ENCODE measurements at places on chromosomes 4 and X. TPM values are rescaled to one million over a fixed set of nuclear protein-coding genes. Genes with fewer than 3 reads are reported as not detected.

GRCh38 chrX:136880003-136880451 lies 498 bp downstream of the RBMX start:
- H3K4me3 ChIP-seq: peak overlapping the region; percentile 90
- no peaks in the 10 kb centered on the region for H3K27me3 ChIP-seq
- peak overlapping the region; percentile 94 for H3K27ac ChIP-seq
- H3K4me1 ChIP-seq: peaks cover 17% of the 10 kb centered on the region
- peaks cover 5% of the 10 kb centered on the region for H3K36me3 ChIP-seq

GPRIN3 gene
- total RNA-seq: 0.10 TPM

IL21 gene
- total RNA-seq: not detected

DNA sequence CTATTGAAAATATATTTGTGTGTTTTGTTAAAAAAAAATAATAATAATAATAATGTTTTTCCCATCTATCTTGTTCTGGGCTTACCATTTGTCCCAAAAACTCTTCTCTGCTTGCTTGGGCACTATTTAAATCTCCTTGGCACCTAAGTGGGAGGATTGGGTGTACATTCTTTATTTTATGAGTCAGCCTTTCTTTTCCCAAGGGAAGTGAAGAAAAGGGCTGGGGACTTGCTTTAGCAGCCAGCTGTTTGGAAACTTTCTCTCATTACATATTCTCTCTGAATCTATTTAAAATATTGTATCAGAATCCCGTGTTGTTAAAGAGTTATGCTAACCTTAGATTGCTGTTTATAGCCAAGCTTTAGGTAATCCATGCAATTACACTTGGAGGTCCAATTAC lies 2332.4 kb downstream of the ARAP2 start:
- H3K4me3 ChIP-seq: no peak overlapping the region
- DNase-seq: no peak
- peaks cover 1% of the 10 kb centered on the region for H3K36me3 ChIP-seq
- H3K27me3 ChIP-seq: no peaks in the 10 kb centered on the region
- H3K4me1 ChIP-seq: peaks cover 3% of the 10 kb centered on the region

DNA sequence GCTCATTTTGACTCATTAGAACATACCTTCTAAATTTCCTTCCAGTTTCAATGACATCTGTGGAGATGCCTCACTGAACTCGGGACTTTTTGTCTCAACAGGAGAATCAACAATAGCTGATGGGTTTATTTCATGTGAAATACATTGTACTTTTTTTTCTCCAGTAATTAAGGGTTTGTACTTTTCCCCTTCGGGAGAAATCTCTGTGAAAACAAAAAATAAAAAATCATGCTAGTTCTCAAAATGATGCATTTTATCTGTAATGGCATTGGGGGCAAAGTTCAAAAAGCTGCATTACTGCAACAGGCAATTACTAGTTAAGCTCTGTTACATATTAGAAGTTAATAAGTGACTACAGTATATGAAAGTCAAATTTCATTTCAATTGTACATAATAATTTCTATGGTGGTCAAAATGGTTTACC lies 167.3 kb upstream of the SH3RF1 start:
- no peak overlapping the region for H3K27ac ChIP-seq
- no peak for DNase-seq
- H3K27me3 ChIP-seq: no peaks in the 10 kb centered on the region

DNA sequence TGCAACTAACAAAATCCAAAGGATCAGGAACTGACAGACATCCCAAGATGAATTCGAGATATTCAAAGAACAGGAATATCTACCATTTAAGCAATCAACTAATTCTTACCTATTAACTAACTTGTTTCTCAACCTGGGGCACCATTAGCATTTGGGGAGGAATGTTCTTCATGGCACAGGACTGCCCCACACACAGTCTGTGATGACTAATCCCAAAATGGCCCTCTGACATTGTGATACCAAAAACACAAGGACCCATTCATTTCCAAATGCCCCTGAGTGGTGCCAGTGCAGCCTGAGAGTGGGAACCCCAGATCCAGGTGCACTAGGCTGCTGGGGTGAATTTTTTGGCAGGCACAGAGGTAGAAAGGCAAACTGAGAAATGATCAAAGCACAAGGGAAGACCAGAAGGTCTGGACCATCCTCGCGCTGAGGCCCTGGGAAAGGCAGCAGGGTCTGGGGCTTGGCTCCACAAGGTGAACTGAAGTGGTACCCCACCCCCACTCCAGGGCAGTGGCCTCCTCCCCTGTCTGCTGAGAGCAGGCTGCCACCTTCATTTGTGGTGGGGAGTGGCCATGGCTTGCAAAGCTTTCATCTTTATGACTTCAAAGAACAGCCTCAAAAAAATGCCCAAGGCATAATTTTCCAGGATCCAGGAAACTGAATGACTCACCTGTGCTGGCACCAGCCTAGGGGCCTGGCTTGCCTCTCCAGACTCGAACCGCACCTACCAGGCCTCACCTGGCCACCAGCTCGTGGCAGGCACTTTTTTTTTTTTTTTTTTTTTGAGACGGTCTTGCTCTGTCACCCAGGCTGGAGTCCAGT lies 122.4 kb downstream of the BCOR start:
- no peak overlapping the region for H3K27ac ChIP-seq
- no peaks in the 10 kb centered on the region for H3K36me3 ChIP-seq
- no peaks in the 10 kb centered on the region for H3K27me3 ChIP-seq

TMEM144 gene
- total RNA-seq: 2.6 TPM

GRCh38 chr4:6658597-6659075 lies 18.2 kb downstream of the MRFAP1 start:
- H3K27me3 ChIP-seq: no peaks in the 10 kb centered on the region
- DNase-seq: no peak
- peaks cover 12% of the 10 kb centered on the region for H3K4me1 ChIP-seq
- no peaks in the 10 kb centered on the region for H3K36me3 ChIP-seq
- H3K4me3 ChIP-seq: peak overlapping the region; percentile 63
- H3K27ac ChIP-seq: no peak overlapping the region

DNA sequence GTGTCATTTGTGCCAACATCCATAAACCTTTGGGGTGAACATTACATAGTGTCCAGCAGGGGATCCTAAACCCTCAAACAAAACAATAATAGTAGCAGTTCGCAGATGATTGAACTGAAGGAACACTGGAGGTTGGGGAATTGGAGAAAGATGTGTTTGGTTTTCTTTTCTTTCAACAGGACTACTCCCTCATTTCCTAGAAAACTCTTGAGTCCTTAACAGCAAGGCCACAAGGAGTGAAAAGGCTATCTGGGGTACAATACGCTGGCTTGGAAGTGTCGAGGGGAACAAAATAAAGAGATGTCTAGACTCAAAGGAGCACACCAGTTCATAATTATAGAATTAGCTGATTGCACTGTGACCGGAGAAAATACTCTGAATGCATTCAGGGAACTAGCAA lies 72.1 kb downstream of the IDS start:
- DNase-seq: no peak
- H3K36me3 ChIP-seq: no peaks in the 10 kb centered on the region
- H3K4me3 ChIP-seq: no peak overlapping the region
- no peaks in the 10 kb centered on the region for H3K4me1 ChIP-seq

HTT gene
- total RNA-seq: 54.7 TPM

DNA sequence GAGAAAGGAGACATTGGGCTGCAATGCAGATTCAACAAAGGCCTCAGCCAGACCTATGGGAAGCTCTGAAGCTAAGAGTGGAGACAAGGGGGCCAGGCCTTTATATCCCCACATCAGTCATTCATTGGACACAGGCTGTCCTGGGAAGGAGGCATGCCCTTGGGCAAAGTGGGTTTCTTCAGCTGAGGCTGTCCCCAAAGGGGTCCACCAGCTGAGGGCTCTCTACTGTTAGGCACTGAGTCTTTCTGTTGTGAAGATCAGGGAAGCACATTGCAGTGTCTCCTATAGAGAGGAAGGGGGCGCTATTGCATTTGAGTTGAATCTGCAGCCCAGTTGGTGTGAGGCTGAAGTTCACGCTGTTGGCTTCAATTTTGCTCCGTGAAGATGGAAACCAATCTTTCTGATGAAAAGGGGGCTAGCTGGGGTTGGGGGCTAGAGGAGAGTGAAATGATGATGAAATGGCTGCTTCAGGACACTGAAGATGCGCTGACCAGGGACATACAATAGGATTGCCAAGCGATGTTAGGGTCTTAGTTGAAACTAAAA lies 48.0 kb downstream of the SLC25A5 start:
- H3K4me1 ChIP-seq: peaks cover 7% of the 10 kb centered on the region
- H3K4me3 ChIP-seq: no peak overlapping the region
- no peak for DNase-seq
- no peaks in the 10 kb centered on the region for H3K27me3 ChIP-seq

DNA sequence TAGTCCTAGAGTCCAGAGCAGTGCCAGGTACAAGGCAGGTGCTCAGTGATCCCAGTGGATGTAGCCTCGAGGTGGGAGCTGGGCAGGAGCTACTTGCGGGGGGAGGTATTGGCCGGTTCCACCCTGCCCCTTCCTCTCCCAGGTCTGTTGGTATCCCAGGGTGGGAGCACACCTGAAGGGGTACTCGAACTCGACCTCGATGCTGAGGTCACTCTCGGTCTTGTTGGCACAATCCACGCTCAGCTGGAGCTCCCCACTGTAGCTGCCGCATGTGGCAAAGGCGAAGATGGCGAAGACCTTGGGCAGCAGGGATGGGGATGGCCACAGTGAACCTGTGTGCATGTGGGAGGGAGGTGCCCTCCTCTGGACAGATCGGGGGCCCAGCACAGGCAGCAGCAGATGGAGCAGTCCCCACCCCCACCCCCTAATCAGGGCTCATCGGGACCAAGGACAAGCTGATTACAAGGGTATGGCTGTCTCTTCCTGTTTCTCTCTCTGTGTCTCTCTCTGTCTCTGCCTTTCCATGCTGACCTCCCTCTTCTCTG lies 2.4 kb downstream of the SYP start:
- peaks cover 8% of the 10 kb centered on the region for H3K4me1 ChIP-seq
- DNase-seq: peak; percentile 77
- H3K27me3 ChIP-seq: no peaks in the 10 kb centered on the region
- H3K36me3 ChIP-seq: no peaks in the 10 kb centered on the region
- H3K27ac ChIP-seq: no peak overlapping the region

CLDN22 gene
- total RNA-seq: not detected

NMU gene
- total RNA-seq: 0.80 TPM

DNA sequence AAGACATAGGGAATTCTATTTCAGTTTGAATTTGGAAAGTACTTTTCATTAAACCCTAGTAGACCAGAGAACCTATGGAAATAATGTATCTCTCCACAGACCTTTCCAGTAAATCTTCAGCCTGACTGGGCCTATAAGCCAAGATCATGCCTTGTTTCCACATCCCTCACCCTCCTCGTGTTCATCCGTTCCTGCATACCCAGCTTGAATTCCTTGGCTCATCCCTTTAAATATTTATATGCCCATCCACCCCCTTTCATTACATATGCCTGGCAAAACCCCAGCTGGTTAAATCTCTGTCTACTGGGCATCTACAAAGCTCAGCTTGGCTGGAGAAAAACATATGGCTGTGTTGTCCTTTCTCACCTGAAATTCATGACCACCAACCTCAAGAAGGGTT lies 32.4 kb downstream of the SLC2A9 start:
- DNase-seq: no peak
- no peak overlapping the region for H3K27ac ChIP-seq
- H3K27me3 ChIP-seq: peaks cover 11% of the 10 kb centered on the region
- H3K4me1 ChIP-seq: no peaks in the 10 kb centered on the region
- peaks cover 1% of the 10 kb centered on the region for H3K36me3 ChIP-seq

DNA sequence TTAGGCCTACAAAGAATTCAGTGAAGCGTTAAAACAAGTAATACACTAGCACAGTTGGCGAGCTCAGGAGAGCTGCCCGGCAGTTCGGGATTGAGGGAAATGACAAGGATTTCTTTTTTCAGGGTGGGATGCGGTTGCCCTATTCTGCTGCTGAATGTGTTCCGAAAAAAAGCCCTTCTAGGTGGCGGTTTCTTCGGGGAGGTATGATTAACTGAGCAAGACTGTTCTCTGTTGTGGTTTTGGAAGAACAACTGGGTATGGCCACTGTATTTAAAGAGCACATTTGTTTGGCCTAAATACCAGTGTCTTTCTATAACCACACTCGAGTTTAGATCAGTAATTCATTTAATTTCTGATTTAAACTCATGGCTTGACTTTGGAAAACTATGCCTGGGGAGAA lies 459.7 kb upstream of the FAT1 start:
- peaks cover 26% of the 10 kb centered on the region for H3K4me1 ChIP-seq
- no peak overlapping the region for H3K27ac ChIP-seq
- DNase-seq: no peak

DNA sequence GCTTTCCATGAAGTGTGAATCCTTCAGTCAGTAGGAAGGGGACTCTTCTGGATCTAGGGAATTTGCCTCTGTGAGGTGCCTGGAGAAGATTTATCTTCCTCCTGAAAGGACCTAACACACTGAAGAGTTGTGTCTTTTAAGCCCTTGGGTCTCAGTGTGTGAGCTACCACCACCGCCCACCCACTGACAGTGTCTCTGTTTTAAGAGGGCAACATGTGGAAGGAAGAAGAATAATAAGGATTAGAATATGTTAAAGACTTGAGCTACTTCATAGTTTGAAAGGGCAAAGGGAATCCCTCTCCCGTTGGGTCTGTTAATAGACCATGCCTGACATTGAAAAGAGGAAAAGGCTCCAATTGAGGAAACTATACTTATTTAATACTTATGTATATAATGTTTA lies 64.3 kb upstream of the TLR2 start:
- H3K36me3 ChIP-seq: peaks cover 23% of the 10 kb centered on the region
- no peaks in the 10 kb centered on the region for H3K27me3 ChIP-seq
- no peak overlapping the region for H3K27ac ChIP-seq
- no peak for DNase-seq
- no peak overlapping the region for H3K4me3 ChIP-seq

- no peaks in the 10 kb centered on the region for H3K4me1 ChIP-seq
- H3K4me3 ChIP-seq: no peak overlapping the region
- no peak for DNase-seq
- no peak overlapping the region for H3K27ac ChIP-seq
- H3K36me3 ChIP-seq: no peaks in the 10 kb centered on the region
- peaks cover 13% of the 10 kb centered on the region for H3K27me3 ChIP-seq
Observed at GRCh38 chr4:170256807-170257206, 167.1 kb upstream of the AADAT start.

GRCh38 chr4:73918058-73918457 lies 48.9 kb downstream of the CXCL1 start:
- no peak overlapping the region for H3K4me3 ChIP-seq
- peak overlapping the region; percentile 92 for H3K27ac ChIP-seq
- no peaks in the 10 kb centered on the region for H3K27me3 ChIP-seq
- peaks cover 45% of the 10 kb centered on the region for H3K4me1 ChIP-seq

- H3K4me3 ChIP-seq: no peak overlapping the region
- peaks cover 9% of the 10 kb centered on the region for H3K36me3 ChIP-seq
- H3K4me1 ChIP-seq: peaks cover 10% of the 10 kb centered on the region
- DNase-seq: no peak
- H3K27ac ChIP-seq: no peak overlapping the region
Observed at GRCh38 chr4:159383562-159383931, 280.7 kb downstream of the RAPGEF2 start.

DKC1 gene
- 31.1 TPM for total RNA-seq
